Lung (tissue), 17 donors: ENCODE measurements at places on chromosomes 4 and X.

DNA sequence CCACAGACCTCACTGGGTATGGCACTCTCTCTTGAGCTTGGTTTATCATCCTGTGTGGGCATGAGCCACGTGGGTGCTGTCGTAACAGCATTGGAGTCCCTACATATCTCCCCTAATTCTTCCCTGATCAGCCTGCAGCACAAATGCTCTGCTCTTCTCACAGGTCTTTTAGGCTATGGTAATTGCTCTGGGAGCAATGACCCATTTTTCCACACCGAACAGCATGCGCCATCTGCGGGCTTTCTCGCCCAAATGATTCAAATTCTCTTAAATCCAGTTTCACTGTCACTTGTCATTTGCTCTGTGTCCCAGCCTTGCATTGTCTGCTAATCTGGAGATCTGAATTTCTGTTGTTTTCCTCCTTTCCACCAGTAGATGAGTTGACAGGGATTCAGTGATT is 48.9 kb upstream of the GATB start:
- H3K4me3 ChIP-seq: no peak overlapping the region
- no peaks in the 10 kb centered on the region for H3K4me1 ChIP-seq
- no peaks in the 10 kb centered on the region for H3K27me3 ChIP-seq
- no peak for DNase-seq

GRCh38 chr4:55866290-55866907 is 13.0 kb downstream of the EXOC1 start:
- DNase-seq: no peak
- H3K27ac ChIP-seq: no peak overlapping the region
- no peaks in the 10 kb centered on the region for H3K27me3 ChIP-seq
- peaks cover 18% of the 10 kb centered on the region for H3K36me3 ChIP-seq

DNA sequence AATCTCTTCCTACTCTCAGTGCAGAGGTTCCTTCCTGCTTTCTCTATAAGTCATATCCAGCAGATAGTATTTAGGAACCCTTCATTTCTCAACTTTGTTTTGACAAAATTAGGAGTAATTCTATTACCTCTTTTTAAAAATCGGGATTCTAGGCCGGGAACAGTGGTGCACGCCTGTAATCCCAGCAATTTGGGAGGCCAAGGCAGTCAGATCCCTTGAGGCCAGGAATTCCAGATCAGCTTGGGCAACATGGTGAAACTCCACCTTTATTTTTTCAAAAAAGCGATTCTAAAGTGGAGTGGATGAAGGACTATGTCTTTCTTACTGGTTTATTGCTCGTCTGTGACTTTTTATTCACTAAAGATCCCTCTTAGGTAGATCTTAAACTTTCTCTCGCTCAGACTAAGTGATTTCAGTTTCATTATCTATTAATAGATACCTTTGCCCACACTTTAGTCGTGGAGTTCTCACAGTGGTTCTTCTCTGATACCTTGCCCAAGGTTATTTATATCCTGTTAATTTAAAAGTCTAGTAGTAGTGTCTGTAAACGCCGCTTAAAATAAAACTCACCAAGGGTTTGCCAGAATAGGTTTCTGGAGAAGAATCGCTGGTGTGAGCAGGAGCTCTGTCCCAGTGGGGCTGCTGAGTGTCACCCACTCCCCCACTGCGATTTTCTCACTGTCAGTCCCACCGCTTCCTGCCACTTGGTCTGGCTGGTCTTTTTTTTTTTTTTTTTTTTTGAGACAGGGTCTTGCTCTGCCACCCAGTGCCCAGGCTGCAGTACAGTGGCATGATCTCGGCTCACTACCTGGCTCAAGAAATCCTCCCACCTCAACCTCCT is 27.0 kb upstream of the TMEM131L start:
- no peak overlapping the region for H3K27ac ChIP-seq
- H3K27me3 ChIP-seq: no peaks in the 10 kb centered on the region
- no peaks in the 10 kb centered on the region for H3K36me3 ChIP-seq

DNA sequence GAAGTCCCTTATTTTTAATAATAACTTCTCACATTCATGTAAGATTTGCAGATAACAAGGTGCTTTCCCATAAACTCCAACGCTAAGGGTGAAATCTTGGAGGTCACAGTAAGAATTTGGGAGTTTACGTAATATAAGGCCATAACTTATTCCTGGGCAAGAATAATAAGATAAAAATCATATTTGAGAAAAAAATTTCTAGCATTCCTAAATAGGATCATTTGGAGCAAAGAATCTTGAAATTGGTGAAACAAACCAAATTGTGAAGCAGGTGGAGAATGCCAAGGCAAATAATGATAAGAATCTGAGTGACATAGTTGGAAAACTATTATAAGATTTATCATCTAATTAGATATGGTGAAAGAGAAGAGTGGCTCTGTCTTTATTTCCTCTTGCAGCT is 50.4 kb upstream of the FGF16 start:
- H3K36me3 ChIP-seq: no peaks in the 10 kb centered on the region
- H3K27me3 ChIP-seq: no peaks in the 10 kb centered on the region
- no peak for DNase-seq
- no peak overlapping the region for H3K27ac ChIP-seq

GRCh38 chr4:120215350-120215749 is 148.7 kb upstream of the MAD2L1 start:
- no peak overlapping the region for H3K4me3 ChIP-seq
- no peak overlapping the region for H3K27ac ChIP-seq
- DNase-seq: no peak
- H3K36me3 ChIP-seq: no peaks in the 10 kb centered on the region
- H3K4me1 ChIP-seq: no peaks in the 10 kb centered on the region

GRCh38 chr4:87114245-87115062 is 106.0 kb downstream of the KLHL8 start:
- peaks cover 11% of the 10 kb centered on the region for H3K4me1 ChIP-seq
- H3K27ac ChIP-seq: no peak overlapping the region
- no peak for DNase-seq
- no peak overlapping the region for H3K4me3 ChIP-seq
- H3K27me3 ChIP-seq: no peaks in the 10 kb centered on the region

DNA sequence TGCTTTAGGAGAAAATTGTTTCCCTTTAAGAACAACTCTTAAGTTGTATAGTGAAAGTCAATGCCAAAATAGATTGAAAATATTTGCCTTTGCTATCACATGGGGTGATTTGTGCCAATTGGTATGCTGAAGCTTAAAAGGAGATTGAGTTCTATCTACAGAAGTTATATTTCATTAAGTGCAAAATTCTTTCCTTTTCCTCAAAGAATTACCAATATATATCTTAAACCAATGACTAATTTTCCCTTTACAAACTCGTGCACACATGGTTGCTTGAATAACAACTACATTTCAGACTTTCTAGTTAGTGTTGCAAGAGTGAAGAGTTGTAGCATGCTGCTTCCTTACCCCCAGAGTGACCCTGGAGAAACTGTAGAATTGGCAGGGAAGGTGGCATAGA is 990.0 kb upstream of the PABPC4L start:
- H3K36me3 ChIP-seq: no peaks in the 10 kb centered on the region
- H3K27me3 ChIP-seq: no peaks in the 10 kb centered on the region
- DNase-seq: peak; percentile 12
- H3K4me3 ChIP-seq: no peak overlapping the region
- H3K4me1 ChIP-seq: no peaks in the 10 kb centered on the region

- H3K4me3 ChIP-seq: no peak overlapping the region
- no peaks in the 10 kb centered on the region for H3K27me3 ChIP-seq
- no peaks in the 10 kb centered on the region for H3K36me3 ChIP-seq
- DNase-seq: no peak
- no peaks in the 10 kb centered on the region for H3K4me1 ChIP-seq
Observed at GRCh38 chr4:32700838-32701237, 1980.7 kb downstream of the PCDH7 start.

GRCh38 chr4:3021627-3022026 is 52.7 kb downstream of the HTT-AS start:
- no peak overlapping the region for H3K4me3 ChIP-seq
- H3K36me3 ChIP-seq: peaks cover 6% of the 10 kb centered on the region
- H3K27ac ChIP-seq: no peak overlapping the region
- DNase-seq: no peak

DNA sequence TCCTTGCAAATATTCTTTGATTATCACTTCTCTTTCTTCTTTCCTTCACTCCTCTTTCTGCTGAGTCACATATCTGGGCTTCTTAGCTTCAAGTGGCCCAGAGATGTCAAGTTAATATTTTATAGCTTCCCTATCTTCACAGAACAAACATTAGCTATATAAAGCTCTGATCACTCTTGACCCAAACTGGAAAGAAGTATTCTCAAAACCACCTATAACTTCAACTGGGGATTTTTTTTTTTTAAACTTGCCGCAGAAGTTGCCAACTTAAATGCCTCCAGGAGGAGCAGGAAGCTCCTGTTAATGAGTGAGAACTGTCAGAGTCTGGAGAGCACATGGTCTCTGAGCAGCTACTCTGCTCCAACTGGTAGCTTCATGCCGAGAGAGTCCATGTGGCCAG is 233.3 kb upstream of the EDNRA start:
- H3K4me1 ChIP-seq: no peaks in the 10 kb centered on the region
- H3K36me3 ChIP-seq: no peaks in the 10 kb centered on the region
- DNase-seq: no peak
- no peak overlapping the region for H3K27ac ChIP-seq

DNA sequence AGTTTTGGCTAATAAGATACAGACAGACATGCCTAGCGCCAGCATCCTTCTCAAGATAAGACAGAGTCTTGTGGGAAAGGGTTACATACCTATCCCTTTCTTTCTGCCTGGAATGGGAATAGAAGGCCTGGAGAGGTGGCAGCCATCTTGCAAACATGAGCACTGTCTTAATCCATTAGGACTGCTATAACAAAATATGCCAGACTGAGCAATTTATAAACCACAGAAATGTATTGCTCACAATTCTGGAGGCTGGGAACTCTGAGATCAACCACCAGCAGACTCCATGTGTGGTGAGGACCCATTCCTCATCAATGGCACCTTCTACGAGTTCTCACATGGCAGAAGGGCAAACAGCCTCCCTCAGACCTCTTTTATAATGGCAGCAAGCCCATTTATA is 26.5 kb upstream of the NEIL3 start:
- no peaks in the 10 kb centered on the region for H3K36me3 ChIP-seq
- no peaks in the 10 kb centered on the region for H3K27me3 ChIP-seq
- no peak overlapping the region for H3K27ac ChIP-seq
- no peak for DNase-seq

- no peak for DNase-seq
- no peaks in the 10 kb centered on the region for H3K4me1 ChIP-seq
- H3K27me3 ChIP-seq: no peaks in the 10 kb centered on the region
- no peak overlapping the region for H3K27ac ChIP-seq
- H3K4me3 ChIP-seq: no peak overlapping the region
Observed at GRCh38 chr4:177185151-177185550, 124.5 kb upstream of the NEIL3 start.

GRCh38 chr4:1055721-1056590 is 44.5 kb downstream of the FGFRL1 start:
- H3K4me1 ChIP-seq: no peaks in the 10 kb centered on the region
- no peak overlapping the region for H3K4me3 ChIP-seq
- DNase-seq: no peak
- peaks cover 53% of the 10 kb centered on the region for H3K27me3 ChIP-seq
- no peaks in the 10 kb centered on the region for H3K36me3 ChIP-seq

DNA sequence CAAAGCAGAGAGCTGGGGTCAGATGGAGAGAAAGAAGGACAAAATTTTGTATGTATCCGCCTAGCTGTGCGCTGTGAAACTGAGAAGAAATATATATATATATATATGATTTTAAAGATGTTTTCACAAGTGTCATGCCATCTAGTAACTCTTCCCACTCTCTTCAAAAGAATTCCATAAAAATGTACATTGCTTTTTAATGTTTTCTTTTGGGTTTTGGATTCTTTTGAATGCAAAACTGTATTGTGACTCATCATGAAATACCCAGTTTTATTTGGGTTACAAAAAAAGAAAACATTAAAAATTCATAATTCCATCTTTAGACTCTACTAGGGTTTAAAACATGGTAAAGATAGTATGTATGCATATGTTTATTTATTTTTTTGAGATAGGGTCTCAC is 34.3 kb upstream of the IGFBP7 start:
- no peak overlapping the region for H3K4me3 ChIP-seq
- H3K27ac ChIP-seq: no peak overlapping the region
- no peaks in the 10 kb centered on the region for H3K27me3 ChIP-seq
- H3K36me3 ChIP-seq: no peaks in the 10 kb centered on the region
- DNase-seq: no peak
- H3K4me1 ChIP-seq: no peaks in the 10 kb centered on the region

DNA sequence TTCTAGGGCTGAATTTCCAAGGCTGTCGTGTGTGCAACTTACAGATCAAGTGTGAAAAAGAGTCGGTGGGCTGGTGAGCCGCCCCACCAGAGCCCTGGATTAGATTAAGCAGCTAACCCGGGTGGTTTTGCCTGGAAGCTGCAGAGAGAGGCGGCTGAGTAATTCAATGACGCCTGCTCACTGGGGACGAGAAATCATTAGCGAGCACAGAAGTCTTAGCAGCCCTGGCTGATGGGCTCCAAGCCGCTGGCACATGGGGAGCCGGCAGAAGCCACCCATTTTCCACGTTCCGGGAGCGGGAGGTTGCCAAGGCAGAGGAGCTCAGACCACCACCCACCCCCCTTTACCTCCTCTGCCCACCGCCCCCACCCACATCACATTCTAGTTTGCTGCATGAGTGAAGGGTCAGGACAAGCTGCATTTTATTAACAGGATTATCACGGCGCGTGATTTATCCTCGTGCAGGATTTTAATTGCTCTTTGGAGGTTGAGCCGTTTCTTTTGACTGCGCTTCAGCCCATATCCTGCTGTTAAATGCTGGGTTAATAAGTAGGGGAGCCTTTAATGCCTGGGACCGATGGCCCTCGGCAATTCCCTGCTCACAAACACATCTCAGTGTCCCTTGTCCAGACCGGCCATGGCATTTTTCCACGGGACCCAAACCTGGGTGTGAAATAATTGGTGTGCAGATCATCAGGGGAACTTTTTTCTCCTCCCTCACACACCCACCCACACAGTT is 19.1 kb downstream of the BCOR start:
- H3K4me3 ChIP-seq: no peak overlapping the region
- peaks cover 24% of the 10 kb centered on the region for H3K4me1 ChIP-seq
- no peak overlapping the region for H3K27ac ChIP-seq
- no peak for DNase-seq

DNA sequence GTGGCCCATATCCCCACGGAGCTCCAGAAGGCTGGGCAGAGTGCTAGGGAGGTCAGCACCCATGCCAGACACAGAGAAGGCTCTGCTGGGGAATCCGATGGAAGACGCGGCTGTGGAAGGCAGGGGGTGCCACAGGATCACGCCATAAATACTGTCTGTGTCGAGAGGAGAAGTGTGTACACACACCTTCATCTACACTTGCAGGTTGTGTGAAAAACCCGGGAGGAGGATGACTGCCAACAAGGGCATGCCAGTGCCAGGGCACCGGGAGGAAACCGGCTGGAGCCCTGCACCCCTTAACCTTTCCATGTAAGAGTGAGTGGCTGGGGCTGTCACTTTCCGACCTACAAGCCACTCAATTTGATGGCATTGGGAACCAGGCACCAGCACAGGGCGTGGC is 31.2 kb downstream of the LETM1 start:
- H3K27ac ChIP-seq: no peak overlapping the region
- no peaks in the 10 kb centered on the region for H3K27me3 ChIP-seq
- H3K36me3 ChIP-seq: peaks cover 7% of the 10 kb centered on the region

- H3K36me3 ChIP-seq: peaks cover 7% of the 10 kb centered on the region
- no peak for DNase-seq
- peaks cover 5% of the 10 kb centered on the region for H3K4me1 ChIP-seq
- peaks cover 13% of the 10 kb centered on the region for H3K27me3 ChIP-seq
- H3K27ac ChIP-seq: no peak overlapping the region
Observed at GRCh38 chrX:18624599-18624998, 47.3 kb downstream of the RS1 start.
